Left lung (tissue), 14 donors: ENCODE measurements at places on chromosomes 2 and 18. TPM values are rescaled to one million over a fixed set of nuclear protein-coding genes. Genes with fewer than 3 reads are reported as not detected.

- H3K36me3 ChIP-seq, result no peaks in the 10 kb centered on the region
- H3K27me3 ChIP-seq, result no peaks in the 10 kb centered on the region
- H3K4me1 ChIP-seq, result no peaks in the 10 kb centered on the region
- no peak overlapping the region for H3K4me3 ChIP-seq
Observed at GRCh38 chr2:15677141-15677843, 85.6 kb downstream of the DDX1 start.

Gene SUPT7L
- 62.5 TPM for polyA plus RNA-seq

Gene SAG
- 0.24 TPM for polyA plus RNA-seq

DNA sequence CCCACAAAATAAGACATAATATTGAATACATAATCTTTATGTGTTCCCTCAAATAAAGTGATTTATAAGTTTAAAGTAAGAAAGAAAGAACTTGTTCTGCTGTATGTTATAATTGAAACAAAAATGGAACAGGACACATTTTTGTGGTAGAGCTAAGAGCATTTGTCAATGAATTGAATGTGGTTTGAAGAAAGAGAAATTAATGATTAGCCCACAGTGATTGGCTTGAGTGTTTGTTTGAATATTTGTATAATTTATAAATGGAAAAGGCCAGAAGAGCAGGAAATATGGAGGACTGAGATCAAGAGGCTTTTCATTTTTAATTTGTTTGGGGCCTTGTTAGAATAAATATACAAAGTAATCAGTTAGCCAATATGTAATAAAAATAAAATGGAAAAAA is 395.1 kb upstream of the CDH19 start:
- no peaks in the 10 kb centered on the region for H3K36me3 ChIP-seq
- H3K4me1 ChIP-seq, result no peaks in the 10 kb centered on the region
- no peak overlapping the region for H3K4me3 ChIP-seq

GRCh38 chr2:216842636-216843035 is 17.2 kb downstream of the TNP1 start:
- no peak for DNase-seq
- no peak overlapping the region for H3K4me3 ChIP-seq
- H3K4me1 ChIP-seq, result no peaks in the 10 kb centered on the region
- no peaks in the 10 kb centered on the region for H3K36me3 ChIP-seq
- no peak overlapping the region for H3K27ac ChIP-seq
- H3K27me3 ChIP-seq, result no peaks in the 10 kb centered on the region

Gene SERPINB11
- polyA plus RNA-seq, result not detected

Gene TXNDC2
- 0.20 TPM for polyA plus RNA-seq

GRCh38 chr2:49129034-49129433 is 25.3 kb downstream of the FSHR start:
- no peaks in the 10 kb centered on the region for H3K4me1 ChIP-seq
- no peaks in the 10 kb centered on the region for H3K27me3 ChIP-seq
- no peak for DNase-seq
- no peaks in the 10 kb centered on the region for H3K36me3 ChIP-seq
- H3K27ac ChIP-seq, result no peak overlapping the region
- H3K4me3 ChIP-seq, result no peak overlapping the region

GRCh38 chr2:64737547-64737946 is 83.8 kb upstream of the SERTAD2 start:
- H3K4me1 ChIP-seq, result no peaks in the 10 kb centered on the region
- DNase-seq, result no peak

GRCh38 chr2:156343096-156343939 is 10.8 kb upstream of the NR4A2 start:
- peak overlapping the region; percentile 71 for H3K4me3 ChIP-seq
- no peak for DNase-seq
- H3K27ac ChIP-seq, result peak overlapping the region; percentile 100
- no peaks in the 10 kb centered on the region for H3K36me3 ChIP-seq
- H3K27me3 ChIP-seq, result no peaks in the 10 kb centered on the region
- peaks cover 35% of the 10 kb centered on the region for H3K4me1 ChIP-seq

GRCh38 chr2:9137379-9138150 is 69.0 kb upstream of the ASAP2 start:
- no peaks in the 10 kb centered on the region for H3K27me3 ChIP-seq
- peaks cover 8% of the 10 kb centered on the region for H3K4me1 ChIP-seq
- no peak for DNase-seq
- no peak overlapping the region for H3K27ac ChIP-seq

DNA sequence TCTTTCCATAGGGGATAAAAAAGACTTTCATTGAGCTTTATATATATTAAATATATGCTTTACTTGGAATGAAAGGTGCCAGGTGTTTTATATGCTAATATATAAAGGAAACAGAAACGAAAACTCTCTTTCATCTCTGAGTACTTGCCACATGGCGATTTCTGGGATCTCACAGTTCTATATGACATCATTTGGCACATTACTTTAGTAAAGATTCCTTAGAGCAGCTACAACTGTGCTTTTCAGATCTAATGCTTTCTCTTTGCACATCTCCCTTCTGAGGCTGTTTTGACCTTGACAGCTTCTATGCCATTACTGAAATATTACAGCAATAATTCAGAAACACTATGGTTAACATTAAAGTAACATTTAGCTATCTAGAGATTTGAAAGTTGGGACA is 1082.9 kb upstream of the CDH2 start:
- no peak overlapping the region for H3K27ac ChIP-seq
- no peak overlapping the region for H3K4me3 ChIP-seq
- no peaks in the 10 kb centered on the region for H3K27me3 ChIP-seq
- H3K4me1 ChIP-seq, result no peaks in the 10 kb centered on the region
- H3K36me3 ChIP-seq, result no peaks in the 10 kb centered on the region
- no peak for DNase-seq

- DNase-seq, result no peak
- H3K36me3 ChIP-seq, result peaks cover 7% of the 10 kb centered on the region
- H3K4me3 ChIP-seq, result no peak overlapping the region
- no peaks in the 10 kb centered on the region for H3K27me3 ChIP-seq
Observed at GRCh38 chr2:74387346-74387745, 7.2 kb upstream of the DCTN1 start.

GRCh38 chr2:241219030-241219382 is 30.5 kb downstream of the ANO7 start:
- no peaks in the 10 kb centered on the region for H3K27me3 ChIP-seq
- no peak overlapping the region for H3K27ac ChIP-seq
- peaks cover 24% of the 10 kb centered on the region for H3K4me1 ChIP-seq

Gene NEB
- 7.0 TPM for polyA plus RNA-seq

GRCh38 chr2:114068438-114068837 is 178.5 kb downstream of the ACTR3 start:
- H3K36me3 ChIP-seq, result no peaks in the 10 kb centered on the region
- no peak overlapping the region for H3K27ac ChIP-seq
- H3K4me3 ChIP-seq, result no peak overlapping the region
- no peaks in the 10 kb centered on the region for H3K4me1 ChIP-seq
- no peaks in the 10 kb centered on the region for H3K27me3 ChIP-seq
- peak; percentile 37 for DNase-seq

Gene IRS1
- 34.1 TPM for polyA plus RNA-seq

Gene CASP10
- 14.6 TPM for polyA plus RNA-seq

GRCh38 chr2:113198048-113198789 is 24.4 kb downstream of the PSD4 start:
- no peaks in the 10 kb centered on the region for H3K27me3 ChIP-seq
- peak overlapping the region; percentile 72 for H3K4me3 ChIP-seq
- peak overlapping the region; percentile 72 for H3K27ac ChIP-seq
- peaks cover 14% of the 10 kb centered on the region for H3K4me1 ChIP-seq

- no peak overlapping the region for H3K4me3 ChIP-seq
- no peak for DNase-seq
- H3K36me3 ChIP-seq, result no peaks in the 10 kb centered on the region
- H3K4me1 ChIP-seq, result no peaks in the 10 kb centered on the region
- no peaks in the 10 kb centered on the region for H3K27me3 ChIP-seq
- H3K27ac ChIP-seq, result no peak overlapping the region
Observed at GRCh38 chr18:31658670-31659575, 25.5 kb downstream of the B4GALT6 start.

- no peak overlapping the region for H3K27ac ChIP-seq
- no peak for DNase-seq
- H3K4me1 ChIP-seq, result no peaks in the 10 kb centered on the region
- no peaks in the 10 kb centered on the region for H3K27me3 ChIP-seq
- H3K36me3 ChIP-seq, result no peaks in the 10 kb centered on the region
Observed at GRCh38 chr2:124805060-124805459, 780.0 kb downstream of the CNTNAP5 start.

- no peak overlapping the region for H3K27ac ChIP-seq
- H3K4me3 ChIP-seq, result no peak overlapping the region
- H3K36me3 ChIP-seq, result no peaks in the 10 kb centered on the region
- no peaks in the 10 kb centered on the region for H3K4me1 ChIP-seq
- no peaks in the 10 kb centered on the region for H3K27me3 ChIP-seq
Observed at GRCh38 chr2:208069186-208069585, 43.9 kb upstream of the PLEKHM3 start.

DNA sequence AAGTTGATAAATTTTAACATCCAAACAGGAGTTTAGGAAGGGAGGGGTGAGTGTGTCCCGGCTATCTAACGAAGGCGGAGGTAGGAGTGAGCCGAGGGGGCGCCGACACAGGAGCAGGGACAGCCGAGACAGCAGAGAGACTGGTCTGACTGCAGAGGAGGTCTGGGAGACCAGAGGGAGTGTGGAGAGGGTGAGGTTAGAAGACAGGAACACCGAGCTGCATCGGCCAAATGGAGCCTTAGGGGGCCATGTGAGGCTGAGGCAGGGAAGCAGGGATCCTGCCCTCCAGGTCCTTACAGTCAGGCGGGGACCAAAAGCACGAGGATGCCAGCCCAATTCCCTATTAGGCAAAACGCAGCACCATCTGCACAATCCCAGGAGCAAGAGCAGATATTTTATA is 67.0 kb downstream of the SFXN5 start:
- DNase-seq, result no peak
- H3K27ac ChIP-seq, result no peak overlapping the region
- peaks cover 35% of the 10 kb centered on the region for H3K36me3 ChIP-seq
- H3K27me3 ChIP-seq, result no peaks in the 10 kb centered on the region

Gene ABCG8
- polyA plus RNA-seq, result 0.48 TPM

Gene SPATA3
- polyA plus RNA-seq, result 0.16 TPM

Gene CIB4
- polyA plus RNA-seq, result 1.0 TPM

DNA sequence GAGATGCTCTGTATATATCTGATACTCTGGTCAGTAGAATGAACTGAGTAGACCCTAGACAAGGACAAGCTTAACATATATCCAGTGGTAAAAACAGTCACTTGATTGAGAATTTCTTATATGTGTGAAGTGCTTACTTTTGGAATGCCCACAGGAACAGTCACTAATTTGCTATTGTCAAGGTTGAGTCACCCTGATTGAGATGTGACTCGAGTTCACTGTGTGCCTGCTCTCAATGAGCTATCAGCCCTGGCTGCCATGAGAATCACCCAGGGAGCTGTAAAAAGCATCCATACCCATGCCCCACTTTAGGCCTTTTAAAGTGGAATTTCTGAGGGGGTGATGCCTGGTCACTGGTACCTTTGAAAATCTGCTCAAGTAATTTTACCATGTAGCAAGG is 283.7 kb downstream of the SUCLG1 start:
- H3K4me3 ChIP-seq, result no peak overlapping the region
- no peak for DNase-seq
- no peak overlapping the region for H3K27ac ChIP-seq
- no peaks in the 10 kb centered on the region for H3K4me1 ChIP-seq

Gene TUBA3E
- not detected for polyA plus RNA-seq

DNA sequence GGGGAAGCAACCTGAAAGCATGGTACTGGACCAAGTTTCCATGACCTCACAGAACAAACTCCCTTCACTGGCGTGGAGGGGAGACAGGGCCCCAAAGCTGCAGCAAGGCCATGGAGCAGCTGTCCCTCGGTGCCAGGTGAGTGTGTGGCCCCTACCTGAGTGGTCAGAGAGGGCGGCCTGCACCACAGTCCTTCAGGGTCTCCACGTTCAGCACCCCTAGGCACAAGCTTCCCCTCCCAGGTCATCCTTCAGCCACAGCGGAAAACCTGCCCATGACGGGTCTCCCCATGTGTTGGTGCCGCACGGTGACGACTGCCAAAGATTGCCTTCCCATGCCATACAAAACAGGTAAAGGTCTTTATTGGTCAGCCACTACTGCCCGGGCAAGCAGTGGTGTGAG is 201.6 kb downstream of the MGAT5 start:
- H3K27me3 ChIP-seq, result no peaks in the 10 kb centered on the region
- DNase-seq, result no peak
- H3K4me1 ChIP-seq, result no peaks in the 10 kb centered on the region
- H3K27ac ChIP-seq, result no peak overlapping the region
- H3K4me3 ChIP-seq, result no peak overlapping the region
- H3K36me3 ChIP-seq, result peaks cover 35% of the 10 kb centered on the region

Gene DPP10
- 3.5 TPM for polyA plus RNA-seq

Gene CCL20
- polyA plus RNA-seq, result 0.62 TPM

DNA sequence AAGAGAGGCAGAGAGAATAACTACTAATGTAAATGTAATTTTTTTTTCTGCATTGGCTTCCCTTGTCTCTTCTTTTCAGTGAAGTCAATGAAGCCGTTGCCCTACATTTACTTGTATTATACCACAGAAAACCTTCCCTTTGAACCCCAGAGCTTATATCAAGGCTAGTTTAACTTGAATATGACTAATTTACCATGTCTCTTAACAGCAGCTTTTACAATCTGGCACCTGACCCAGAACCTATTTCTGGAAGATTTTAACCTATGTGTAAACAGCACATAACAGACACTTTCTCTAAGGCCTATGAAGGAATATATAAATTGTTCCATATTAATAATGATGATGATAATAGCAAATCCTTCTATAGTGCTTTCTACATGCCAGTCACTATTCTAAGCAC is 580.5 kb upstream of the NXPH2 start:
- no peaks in the 10 kb centered on the region for H3K27me3 ChIP-seq
- no peaks in the 10 kb centered on the region for H3K4me1 ChIP-seq
- no peak overlapping the region for H3K27ac ChIP-seq
- no peak overlapping the region for H3K4me3 ChIP-seq
- no peaks in the 10 kb centered on the region for H3K36me3 ChIP-seq

DNA sequence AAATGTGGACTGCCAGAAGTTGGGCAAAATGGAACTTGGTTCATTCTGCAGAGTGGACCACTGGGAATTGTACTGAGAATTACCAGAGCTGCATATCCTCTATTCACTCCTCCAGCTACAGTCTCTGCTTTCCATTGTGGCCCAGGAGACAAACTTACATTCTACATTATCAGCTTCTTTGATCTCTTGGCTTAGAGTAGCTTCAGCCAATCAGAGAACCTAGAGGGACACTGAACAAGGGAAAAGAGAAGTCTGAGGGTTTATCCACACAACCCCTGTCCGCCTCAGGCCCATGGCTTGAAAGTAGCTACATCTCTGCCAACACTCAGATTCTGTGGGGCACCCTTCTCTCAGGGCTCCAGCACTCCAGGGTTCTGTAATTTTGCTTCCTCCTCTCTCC is 251.1 kb downstream of the TRIB2 start:
- no peaks in the 10 kb centered on the region for H3K4me1 ChIP-seq
- no peaks in the 10 kb centered on the region for H3K27me3 ChIP-seq
- DNase-seq, result no peak
- H3K4me3 ChIP-seq, result no peak overlapping the region
- no peaks in the 10 kb centered on the region for H3K36me3 ChIP-seq

Gene ANKRD62
- polyA plus RNA-seq, result 0.10 TPM

GRCh38 chr2:147016181-147016580 is 828.6 kb upstream of the ACVR2A start:
- no peaks in the 10 kb centered on the region for H3K27me3 ChIP-seq
- H3K27ac ChIP-seq, result no peak overlapping the region
- no peaks in the 10 kb centered on the region for H3K36me3 ChIP-seq
- H3K4me3 ChIP-seq, result no peak overlapping the region
- H3K4me1 ChIP-seq, result no peaks in the 10 kb centered on the region
- DNase-seq, result no peak

Gene PTPN18
- polyA plus RNA-seq, result 36.9 TPM
